Mucosa of gallbladder (tissue), 1 donor: ENCODE measurements at places on chromosomes 12 and 14. TPM values are rescaled to one million over a fixed set of nuclear protein-coding genes. Genes with fewer than 3 reads are reported as not detected.

GRCh38 chr12:108599541-108599940 is 1.7 kb upstream of the TMEM119 start:
- no peak for DNase-seq

DNA sequence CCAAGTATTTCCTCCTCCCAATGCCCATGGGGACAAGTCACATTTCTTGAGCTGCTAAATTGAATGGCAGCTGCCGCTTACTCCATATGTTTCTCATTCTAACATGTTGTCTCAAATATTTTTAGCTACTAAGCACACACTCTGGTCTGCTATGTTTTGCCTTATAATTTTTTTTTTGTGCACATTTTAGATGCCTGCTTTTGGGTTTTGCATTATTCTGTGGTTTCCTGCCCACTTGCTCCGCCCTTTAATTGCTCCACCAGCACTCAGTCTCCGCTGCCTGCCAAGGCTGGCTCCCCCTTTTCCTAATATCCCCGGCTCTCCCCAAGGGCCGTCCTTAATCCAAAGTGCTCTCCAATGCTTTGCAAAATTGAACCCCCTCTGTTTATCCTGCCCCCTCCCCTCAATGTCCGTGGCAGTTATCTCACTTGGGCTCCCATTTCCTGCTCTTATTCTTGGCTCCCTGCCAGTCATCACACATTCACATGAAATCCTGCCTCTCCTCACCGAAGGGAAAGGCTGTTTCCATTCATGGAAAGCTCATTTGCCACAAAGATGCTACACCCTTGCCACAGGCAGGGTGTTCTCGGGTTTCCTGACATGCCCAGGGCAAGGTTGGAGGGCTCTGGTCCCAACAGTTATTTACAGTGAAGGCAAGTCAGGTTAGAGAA is 79.4 kb downstream of the C12orf75 start:
- DNase-seq, result peak; percentile 19

- DNase-seq, result no peak
Measured at GRCh38 chr12:77600468-77600843, 230.2 kb upstream of the NAV3 start.

- no peak for DNase-seq
Measured at GRCh38 chr12:26245175-26245942, 50.0 kb downstream of the SSPN start.

- no peak for DNase-seq
Measured at GRCh38 chr14:24187539-24187915, 1.1 kb downstream of the IPO4 start.

DNA sequence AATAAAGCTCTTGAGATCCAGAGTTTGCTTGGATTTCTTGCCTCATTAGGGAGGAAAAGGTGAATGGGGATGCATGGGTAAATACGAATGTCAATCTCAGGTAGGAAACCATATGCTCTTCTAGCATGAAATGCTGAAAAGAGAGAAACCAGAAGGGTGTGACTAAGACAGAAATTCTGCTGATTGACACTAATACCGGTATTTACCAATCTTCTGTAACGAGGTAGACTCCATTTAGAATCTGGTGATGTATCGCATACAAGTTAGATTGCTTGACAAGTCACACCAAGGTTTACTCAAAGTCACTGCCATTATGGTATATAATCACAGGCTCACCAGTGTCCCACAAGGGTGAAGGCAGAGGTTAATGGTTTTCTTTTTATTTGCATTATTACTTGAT is 337.9 kb downstream of the NRXN3 start:
- no peak for DNase-seq

- DNase-seq, result no peak
Measured at GRCh38 chr12:53118751-53119300, 15.5 kb downstream of the SOAT2 start.

Gene ADSS1
- 49.3 TPM for total RNA-seq

Gene MYH6
- total RNA-seq, result not detected

Gene CCDC175
- 0.58 TPM for total RNA-seq
